MV-4-11 (cell line): ENCODE measurements at places on chromosomes 3 and 15.
A peak's percentile ranks its signal among the peaks of the same experiment; 100 is the strongest.

DNA sequence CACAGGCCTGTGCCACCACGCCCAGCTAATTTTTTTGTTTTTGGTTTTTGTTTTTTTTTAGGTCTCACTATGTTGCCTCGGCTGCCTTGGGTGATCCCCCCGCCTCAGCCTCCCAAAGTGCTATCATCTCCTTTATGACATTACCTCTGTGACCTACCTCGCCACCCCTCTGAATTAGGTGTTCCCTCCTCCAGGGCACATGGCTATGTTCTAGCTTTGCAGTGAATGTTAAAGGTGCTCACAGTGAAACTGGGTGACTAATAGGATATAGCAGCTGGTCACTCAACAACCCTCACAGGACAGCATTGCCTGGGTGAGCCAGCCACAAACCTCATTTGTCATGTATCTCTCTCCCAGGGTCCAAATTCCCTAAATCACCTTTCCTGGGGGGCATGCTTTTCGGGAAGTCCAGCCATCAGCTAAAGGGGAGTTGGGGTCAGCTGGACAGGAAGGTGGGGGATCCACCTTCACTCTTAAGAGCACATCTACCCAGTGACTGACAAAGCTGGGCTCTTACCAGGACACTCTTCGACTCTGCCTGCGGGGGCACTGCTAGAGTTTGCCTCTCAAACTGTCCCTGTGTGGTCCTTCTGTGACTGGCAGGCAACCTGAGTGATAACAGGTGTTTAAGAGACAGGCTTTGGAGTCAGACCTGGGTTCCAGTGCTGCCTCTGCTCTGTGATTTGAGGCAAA is 1.6 kb upstream of the TTLL3 start:
- peak; percentile 36 for DNase-seq

- peak; percentile 0 for DNase-seq
Observed at GRCh38 chr3:86771741-86772512, 219.0 kb downstream of the VGLL3 start.

DNA sequence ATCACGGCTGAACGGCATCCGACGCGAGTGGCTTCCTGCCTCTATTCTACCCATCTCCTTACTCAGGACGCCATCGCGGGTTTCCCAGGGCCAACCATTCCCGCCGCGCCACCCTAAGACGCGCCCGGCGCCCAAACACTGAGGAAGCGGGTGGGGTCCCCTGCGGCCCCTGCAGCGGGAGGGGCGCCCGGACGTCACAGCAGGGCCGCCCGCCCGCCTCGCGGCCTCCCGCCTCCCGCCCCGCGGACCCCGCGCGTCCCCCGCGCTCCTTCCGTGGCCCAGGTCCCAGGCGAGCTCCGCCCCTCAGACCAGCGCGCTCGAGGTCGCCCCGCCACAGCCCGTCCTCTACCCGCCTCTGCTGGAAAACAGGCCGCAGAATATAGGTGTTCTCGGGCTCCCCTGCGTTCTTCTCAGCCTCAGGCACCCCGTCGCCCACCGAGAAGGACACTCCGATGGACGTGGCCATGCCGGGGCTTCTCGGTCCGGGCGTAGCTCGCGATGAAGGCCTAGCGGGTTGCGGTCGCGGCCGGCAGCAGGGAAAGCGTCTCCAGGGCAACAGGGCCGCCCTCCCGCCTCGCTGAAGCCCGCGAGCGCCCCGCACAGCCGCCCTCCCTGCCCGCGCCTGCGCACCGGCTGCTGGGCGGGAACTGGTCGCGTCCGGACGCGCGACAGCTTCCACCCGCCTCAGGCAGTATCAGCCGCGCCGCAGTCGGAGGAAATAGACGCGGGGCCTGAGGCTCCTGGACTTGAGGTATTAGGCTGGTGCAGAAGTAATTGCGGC is at the start of gene DYNLT2B:
Gene DYNLT2B, minus strand, starts transcription at position 554 of the 781 bp plus-strand sequence. Its CDS starts 88 bp downstream, at position 466.
- peak; percentile 79 for DNase-seq

DNA sequence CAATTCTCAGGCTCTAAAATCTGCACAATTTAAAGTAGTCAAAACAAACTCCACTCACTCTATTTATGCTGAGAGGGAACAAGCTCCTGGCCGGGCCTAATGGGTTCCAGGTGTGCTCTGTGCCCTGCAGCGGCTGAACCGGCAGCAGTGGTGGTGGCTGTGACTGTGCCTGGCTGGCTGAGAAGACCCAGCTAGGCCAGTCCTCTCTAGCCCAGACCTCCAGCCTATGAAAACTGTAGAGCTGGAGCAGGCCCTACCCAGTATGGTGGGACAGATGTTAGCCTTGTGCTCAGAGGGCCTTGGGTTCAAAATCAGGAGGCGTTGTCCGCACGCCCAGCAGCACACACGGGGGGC is 37.0 kb downstream of the EPHB3 start:
- no peak for DNase-seq

DNA sequence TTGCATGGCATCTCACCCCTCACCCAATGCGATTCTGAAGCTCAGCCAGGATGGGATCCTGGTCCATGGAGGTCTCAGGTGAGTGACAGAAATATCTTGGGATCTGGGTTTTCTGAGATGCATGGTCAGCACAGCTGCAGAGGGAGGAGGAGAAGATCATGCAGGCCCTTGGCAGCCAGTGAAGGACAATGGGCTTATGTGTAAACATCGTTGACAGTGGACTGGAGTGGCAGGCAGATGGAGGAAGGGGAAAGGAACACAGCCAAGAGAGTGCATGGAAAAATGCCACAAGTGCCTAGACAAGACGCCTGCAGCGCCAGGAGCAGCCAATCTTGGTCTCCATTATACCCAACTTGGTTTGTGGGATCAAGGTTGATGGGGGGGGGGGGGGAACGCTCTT is 347.9 kb downstream of the MCTP2 start:
- DNase-seq: no peak

GRCh38 chr3:156795890-156796481 is 30.2 kb upstream of the LEKR1 start:
- peak; percentile 80 for DNase-seq

DNA sequence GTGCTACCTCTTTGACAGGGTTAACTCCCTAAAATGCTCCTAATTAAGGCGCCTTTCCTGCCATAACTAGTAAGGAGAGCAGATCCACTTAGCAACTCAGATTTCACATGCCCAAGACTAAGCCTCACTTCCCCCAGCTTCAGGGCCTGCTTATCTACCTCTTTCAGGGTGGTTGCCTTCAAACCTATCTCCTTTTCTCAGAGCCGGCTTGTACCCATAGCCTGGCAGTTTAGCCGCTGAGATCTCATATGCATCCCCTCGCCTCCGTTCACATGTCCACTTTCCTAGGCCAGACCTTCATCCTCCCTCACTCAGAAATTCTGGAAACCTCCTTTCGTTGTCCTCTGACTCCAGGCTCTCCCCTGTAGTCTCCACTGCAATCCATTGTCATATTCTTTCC is 1.0 kb upstream of the FSTL1 start:
- no peak for DNase-seq

DNA sequence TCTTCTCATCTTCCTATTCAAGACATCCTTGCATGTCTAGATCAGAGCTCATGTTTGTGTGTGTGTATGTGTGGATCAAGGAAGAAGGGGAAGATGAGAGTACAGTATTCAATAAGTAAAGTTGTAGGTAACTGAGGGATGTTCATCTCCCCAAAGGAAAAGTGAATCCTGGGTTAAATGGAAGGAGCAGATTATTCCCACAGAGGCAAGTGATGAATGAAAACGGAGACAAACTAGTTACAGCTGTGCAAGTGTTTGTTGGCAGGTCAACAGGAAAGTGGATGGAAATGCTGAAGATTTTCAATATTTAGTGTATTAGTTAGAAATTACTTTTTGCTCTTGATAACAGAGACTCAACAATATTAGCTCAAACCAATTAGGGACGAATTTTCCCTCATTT is 84.2 kb upstream of the PDZRN3 start:
- no peak for DNase-seq

GRCh38 chr3:42702066-42702951 is at the start of gene HHATL:
TSS of gene HHATL (minus strand) at chr3:42702798. CDS start at chr3:42700826, 1,972 bp downstream.
- DNase-seq: no peak

- no peak for DNase-seq
Observed at GRCh38 chr3:136281966-136282520, 31.9 kb downstream of the PCCB start.

GRCh38 chr15:91807122-91807521 is 46.4 kb upstream of the SLCO3A1 start:
- DNase-seq: no peak

GRCh38 chr3:183275937-183276336 is 22.9 kb downstream of the B3GNT5 start:
- DNase-seq: no peak

GRCh38 chr3:110646055-110646454 is 425.6 kb upstream of the NECTIN3 start:
- no peak for DNase-seq

- DNase-seq: no peak
Observed at GRCh38 chr3:128321418-128321817, 145.3 kb downstream of the DNAJB8 start.

DNA sequence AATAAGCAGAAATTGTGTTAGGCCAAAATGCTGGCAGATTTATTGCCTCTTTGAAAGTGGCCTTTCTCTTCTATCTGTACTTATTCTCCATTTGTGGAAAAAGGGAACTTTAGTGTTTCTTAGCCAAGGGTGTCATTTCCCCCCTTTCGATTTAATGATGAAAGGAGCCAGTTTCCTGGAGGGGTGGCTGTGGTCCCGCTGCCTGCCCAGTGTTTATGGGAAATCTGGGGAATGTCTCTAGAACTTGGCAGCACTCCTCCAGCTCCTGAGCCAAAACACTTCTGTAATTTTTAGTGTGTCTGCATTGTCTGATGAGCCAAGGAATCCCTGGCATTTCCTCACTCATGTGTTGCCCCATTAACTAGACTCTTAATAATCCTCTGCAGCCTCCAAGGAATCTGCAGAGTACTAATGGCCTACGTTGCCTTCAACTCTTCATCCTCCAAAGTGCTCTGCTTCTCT is 448.8 kb downstream of the GRM7 start:
- DNase-seq: peak; percentile 37

DNA sequence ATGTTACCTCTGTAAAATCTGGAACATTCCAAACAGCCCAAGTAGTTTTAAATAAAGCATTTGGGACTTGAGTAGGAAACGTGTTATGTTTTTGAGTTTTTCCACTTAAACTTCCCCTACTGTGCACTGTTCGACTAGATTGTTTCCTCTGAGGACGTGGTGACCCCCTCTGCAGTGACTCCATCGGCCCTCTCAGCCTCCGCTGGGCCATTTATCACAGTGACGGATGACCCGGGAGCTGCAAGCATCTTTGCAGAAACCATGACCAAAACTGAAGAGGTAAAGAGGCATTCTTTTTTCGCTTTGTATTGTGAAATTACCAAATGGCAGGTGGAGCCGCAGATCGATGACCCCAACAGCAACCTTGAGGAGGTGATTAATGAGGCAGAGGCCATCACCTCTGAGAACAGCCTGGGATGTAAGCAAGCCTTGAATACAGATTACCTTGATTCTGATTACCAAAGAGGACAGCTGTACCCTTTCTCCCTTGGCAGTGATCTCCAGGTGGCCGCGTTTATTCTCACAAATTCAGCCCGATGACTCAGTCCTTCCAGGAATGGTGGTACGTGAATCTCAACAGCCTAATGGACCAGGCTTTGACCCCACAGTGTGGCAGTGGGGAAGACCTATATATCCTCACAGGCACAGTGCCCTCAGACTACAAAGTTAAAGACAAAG is 79.1 kb upstream of the FAN1 start:
- DNase-seq: no peak

DNA sequence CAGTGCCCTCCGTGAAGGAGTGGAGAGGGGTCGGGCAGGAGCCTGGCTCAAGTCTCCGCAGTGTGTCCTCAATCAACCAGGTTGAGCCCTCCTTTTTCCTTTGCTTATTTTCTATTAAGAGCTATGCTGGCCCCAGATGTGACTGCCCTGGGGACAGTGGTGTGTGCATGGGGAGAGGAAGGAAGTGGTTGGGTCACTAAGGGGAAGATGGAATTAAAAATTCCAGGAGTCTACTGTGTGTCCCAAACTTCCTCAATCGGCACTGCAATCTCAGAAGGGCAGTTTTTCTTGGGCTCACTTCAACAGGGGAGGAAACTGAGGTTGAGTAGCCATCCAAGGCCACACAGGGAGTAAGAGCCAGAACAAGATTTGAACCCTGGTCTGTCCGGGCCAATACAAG is 13.7 kb upstream of the GRIP2 start:
- no peak for DNase-seq

- no peak for DNase-seq
Observed at GRCh38 chr15:39657181-39657580, 76.3 kb downstream of the THBS1 start.

GRCh38 chr15:41820791-41821423 is 7.0 kb upstream of the JMJD7 start:
- DNase-seq: no peak

- DNase-seq: no peak
Observed at GRCh38 chr3:114452256-114452655, 158.4 kb downstream of the TIGIT start.

GRCh38 chr3:156577736-156578135 is 22.8 kb upstream of the SSR3 start:
- no peak for DNase-seq
